ENCODE measurements at places on chromosomes 16 and 17.

DNA sequence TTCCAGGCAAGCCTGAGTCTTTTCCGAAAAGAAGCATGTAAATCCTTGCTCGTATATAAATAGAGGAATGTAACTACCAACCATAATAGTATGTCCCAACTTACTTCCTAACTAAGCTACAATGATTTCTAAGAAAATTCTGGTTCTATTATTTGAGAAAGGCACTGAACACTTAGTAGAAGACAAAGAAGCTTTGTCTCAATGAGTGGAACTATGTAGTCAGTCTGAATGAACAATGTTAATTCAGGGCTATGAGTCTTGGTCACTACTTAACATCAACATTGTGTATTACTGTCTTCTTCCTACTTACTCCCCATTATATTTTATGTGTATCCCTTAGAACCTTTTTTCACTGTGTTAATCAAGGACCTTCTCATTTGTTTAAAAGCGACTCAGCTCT is 206.0 kb downstream of the CYB561 start:
- DNase-seq = no peak

DNA sequence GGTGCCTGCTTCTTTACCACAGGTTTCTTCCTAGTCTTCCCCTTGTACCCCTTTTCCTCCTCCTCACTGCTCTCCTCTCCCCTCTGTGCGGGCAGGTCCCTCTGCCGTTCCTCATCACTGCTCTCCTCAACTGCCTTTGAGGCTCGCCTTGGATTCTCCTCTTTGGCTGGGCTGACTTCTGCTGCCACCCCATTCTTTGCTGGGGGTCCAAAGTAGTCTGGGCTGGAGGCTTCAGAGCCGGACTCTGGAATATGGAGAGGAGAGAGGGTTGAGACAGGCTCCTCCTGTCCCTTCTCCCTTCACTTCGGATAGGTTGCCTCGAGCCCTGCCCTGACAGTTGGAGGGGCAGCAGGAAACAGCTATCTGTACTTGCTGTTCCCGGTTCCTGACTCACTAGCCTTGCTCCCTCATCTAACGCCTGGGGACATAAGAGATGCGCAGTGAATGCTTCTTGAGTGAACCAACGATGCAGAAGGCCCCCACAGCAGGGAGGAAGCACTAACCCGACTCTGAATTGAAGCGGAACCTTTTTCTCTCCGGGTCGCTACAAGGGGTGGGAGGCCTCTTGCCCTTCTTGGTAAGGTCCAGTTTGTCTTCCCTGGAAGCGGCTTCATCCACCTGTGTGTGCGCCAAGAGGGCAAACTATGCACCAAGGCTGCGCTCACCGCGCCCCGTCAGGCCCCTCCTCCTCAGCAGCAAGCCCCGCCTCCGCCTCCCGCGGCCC is 655 bp downstream of the HIRIP3 start:
- DNase-seq = no peak

- no peak for DNase-seq
Measured at GRCh38 chr17:76843703-76844484, 24.3 kb upstream of the MGAT5B start.

- no peak for DNase-seq
Measured at GRCh38 chr17:31313982-31314781, at the start of gene EVI2B. Gene EVI2B (minus strand): TSS chr17:31314054. CDS start chr17:31305609, 8,445 bp downstream.
